ENCODE measurements at places on chromosomes 4 and X. TPM values are rescaled to one million over a fixed set of nuclear protein-coding genes. Genes with fewer than 3 reads are reported as not detected.

DNA sequence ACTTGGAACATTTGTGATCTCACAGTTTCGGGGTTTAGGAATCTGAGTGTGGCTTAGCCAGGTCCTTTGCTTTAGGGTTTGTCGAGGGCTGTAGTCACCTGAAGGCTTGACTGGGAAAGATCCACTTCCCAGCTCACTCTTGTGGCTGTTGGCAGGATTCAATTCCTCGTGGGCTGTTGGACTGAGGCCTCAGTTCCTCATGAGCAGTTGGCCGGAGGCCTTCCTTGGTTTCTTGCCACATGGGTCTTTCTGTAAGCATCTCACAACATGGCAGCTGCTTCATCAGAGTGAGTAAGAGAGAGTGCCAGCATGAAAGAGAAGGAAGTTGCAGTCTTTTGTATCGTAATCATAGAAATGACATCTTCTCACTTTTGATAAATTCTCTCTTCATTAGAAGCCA is 11.1 kb downstream of the TXLNG start:
- no peak for DNase-seq

GRCh38 chrX:130682990-130683389 is 220.0 kb downstream of the ENOX2 start:
- DNase-seq = no peak

- DNase-seq = no peak
Observed at GRCh38 chr4:151983854-151984253, 223.0 kb upstream of the GATB start.

ZNF711 gene
- 1.2 TPM for total RNA-seq

TMEM31 gene
- not detected for total RNA-seq

TMEM144 gene
- not detected for total RNA-seq
